Cortex of kidney (tissue), 1 donor: ENCODE measurements at places on chromosomes 4 and X.

DNA sequence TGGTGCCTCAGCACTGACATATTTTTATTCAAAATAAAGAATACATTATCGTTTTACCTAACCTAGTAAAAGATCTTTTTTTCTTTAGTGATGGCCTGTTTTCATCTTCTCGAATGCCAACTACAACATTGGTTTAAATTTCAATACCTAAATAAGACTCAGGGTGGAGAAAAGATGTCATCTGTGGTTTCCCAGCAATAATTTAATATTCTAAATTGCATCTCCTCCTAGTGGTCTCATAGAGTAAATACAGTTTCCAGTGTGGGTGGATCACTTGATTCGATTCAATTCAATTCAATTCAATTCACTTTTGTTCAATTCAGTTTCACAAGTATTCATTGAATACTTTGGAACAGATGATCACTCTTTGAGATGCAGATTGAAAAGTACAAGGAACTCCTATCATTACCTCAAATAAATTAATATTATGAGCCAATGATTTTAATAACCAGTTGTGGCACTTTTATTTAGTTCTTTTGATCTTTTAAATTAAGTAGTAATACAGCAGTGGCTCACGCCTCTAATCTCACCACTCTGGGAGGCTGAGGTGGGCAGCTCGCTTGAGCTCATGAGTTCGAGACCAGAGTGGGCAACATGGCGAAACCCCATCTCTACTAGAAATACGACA is 427.2 kb downstream of the FAT4 start:
- DNase-seq = no peak

GRCh38 chr4:10461091-10461849 is 4.0 kb upstream of the ZNF518B start:
- DNase-seq = no peak

DNA sequence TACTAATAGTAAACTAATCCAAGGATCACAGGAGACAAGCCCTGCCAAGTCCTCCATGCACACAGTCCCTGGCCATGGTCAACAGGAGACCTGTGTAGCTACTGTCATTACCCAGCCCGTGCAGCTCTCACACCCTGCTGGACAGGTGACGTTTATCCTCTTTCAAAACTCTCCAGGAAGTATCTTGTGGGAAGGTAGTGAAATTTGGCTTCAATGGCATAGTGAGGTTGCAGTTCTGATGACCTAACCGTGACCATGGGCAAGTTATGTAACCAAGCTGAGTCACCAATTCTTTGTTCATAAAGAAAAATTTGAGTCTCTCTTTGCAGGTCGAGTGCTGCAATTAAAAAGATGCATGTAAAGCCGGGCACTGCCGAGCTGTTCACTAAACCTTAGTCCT is 11.3 kb upstream of the SLC2A9 start:
- no peak for DNase-seq

GRCh38 chr4:119049342-119049741 is 86.3 kb upstream of the MYOZ2 start:
- no peak for DNase-seq

DNA sequence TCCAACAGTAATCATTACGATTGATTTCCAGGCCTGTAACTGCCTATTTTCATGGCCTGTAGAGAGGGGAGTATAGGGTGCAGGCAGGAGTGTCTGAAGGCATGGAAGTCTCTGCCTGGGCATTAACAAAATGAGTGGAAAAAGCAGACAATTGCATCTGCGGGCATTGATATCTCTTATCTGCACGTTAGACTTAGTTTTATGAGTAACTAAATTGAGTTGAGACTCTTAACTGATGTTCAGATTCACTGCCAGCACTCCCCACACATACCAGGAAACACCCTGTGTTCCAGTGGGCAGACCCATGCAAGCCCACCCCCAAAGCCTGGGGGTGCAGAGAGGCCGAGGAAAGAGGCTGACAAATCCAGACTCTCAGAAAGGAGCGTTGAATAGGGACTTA is 33.3 kb downstream of the F11 start:
- DNase-seq = no peak

GRCh38 chrX:107646735-107647134 is 18.4 kb downstream of the PRPS1 start:
- no peak for DNase-seq

DNA sequence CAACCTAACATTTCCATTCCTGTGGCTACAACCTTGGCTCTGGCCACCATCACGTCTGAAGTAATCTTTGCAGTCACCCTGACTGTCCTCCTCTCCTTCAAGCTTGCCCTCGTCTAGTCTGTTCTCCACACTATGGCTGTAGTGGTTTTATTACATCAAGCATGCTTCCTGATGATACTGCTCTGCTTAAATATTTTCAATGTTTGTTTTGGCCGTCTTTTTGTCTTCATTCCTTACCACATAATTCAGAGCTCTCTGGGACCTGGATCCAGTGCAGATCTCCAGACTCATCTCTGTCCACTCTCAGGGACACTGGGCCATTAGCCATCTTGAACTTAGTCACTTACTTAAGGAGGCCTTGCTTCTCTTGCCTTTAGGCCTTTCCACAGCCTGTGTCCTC is 27.7 kb upstream of the FREM3 start:
- no peak for DNase-seq
